ENCODE measurements at places on chromosomes 1 and 21.

GRCh38 chr1:56655991-56656613 lies 11.0 kb downstream of the PRKAA2 start:
- no peak for DNase-seq

GRCh38 chr1:84433258-84434080 lies 35.2 kb downstream of the DNASE2B start:
- DNase-seq, result no peak

- DNase-seq, result peak; percentile 10
Observed at GRCh38 chr1:3372317-3372716, 82.1 kb upstream of the ARHGEF16 start.

DNA sequence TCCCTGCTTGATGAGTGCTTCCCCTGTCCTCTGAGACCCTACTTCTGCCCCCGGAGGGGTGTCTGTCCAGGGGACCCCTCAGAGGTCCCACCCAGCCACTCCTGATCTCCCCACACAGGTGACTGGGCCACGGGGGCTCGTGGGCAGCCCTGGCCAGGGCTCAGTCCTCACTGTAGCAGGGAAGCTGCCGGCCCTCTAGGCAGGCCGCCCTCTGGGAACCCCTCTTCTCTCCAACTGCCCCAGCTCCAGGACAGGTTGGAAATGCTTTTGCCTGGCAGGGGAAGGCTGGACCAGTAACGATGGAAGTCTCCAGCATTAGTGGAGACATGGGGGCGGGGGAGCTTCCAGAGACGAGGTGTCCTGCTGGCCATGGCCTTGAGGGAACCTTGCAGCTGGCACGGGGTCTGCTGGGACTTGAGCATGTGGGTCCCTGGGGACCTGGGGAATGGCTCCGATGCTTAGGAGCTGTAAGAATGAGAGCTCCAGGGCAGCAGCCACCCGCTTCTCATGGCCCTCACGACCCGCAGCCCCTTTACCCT lies 3.1 kb upstream of the FNDC10 start:
- no peak for DNase-seq

DNA sequence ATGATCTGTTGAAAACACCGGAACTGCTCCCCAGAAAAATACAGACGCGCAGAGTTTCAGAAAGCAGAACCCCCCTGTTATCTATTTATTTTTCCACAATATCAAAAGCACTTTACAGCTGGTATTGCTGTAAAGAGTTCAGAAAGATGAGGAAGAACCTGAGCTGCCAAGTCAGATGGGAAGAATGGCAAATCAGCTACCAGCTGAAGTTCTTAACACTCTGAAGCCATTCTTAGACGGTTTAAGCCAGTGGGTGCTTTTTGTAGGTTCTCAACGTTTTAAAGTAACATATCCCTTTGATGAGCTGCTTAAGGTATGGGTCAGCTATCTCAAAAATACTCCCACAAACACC lies 714 bp upstream of the AKIRIN1 start:
- DNase-seq, result no peak

DNA sequence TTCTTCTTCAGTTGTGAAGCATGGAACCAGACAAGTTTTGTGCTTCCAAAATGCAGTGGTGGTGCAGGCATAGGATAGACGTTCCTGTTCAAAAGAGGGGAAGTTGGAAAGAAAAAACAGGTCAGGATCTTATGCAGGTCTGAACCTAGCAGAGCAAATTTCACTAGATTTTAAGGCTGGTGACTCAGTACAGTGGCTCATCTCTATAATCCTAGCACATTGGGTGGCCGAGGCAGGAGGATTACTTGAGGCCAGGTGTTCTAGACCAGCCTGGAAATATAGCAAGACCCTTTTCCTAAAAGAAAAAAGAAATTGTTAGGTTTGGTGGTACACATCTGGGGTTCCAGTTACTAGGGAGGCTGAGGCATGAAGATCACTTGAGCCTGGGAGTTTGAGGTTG lies 88.1 kb downstream of the OBSCN start:
- DNase-seq, result no peak

GRCh38 chr1:36863500-36863899 lies 170.8 kb downstream of the GRIK3 start:
- DNase-seq, result no peak
